ENCODE measurements at places on chromosomes 3 and 15. TPM values are rescaled to one million over a fixed set of nuclear protein-coding genes. Genes with fewer than 3 reads are reported as not detected.
A peak's percentile ranks its signal among the peaks of the same experiment; 100 is the strongest.

EBLN2 gene
- total RNA-seq, result 5.1 TPM

GRCh38 chr15:91168457-91168856 lies 68.4 kb downstream of the SV2B start:
- H3K27me3 ChIP-seq, result no peaks in the 10 kb centered on the region
- no peak overlapping the region for H3K4me3 ChIP-seq
- DNase-seq, result no peak

DNA sequence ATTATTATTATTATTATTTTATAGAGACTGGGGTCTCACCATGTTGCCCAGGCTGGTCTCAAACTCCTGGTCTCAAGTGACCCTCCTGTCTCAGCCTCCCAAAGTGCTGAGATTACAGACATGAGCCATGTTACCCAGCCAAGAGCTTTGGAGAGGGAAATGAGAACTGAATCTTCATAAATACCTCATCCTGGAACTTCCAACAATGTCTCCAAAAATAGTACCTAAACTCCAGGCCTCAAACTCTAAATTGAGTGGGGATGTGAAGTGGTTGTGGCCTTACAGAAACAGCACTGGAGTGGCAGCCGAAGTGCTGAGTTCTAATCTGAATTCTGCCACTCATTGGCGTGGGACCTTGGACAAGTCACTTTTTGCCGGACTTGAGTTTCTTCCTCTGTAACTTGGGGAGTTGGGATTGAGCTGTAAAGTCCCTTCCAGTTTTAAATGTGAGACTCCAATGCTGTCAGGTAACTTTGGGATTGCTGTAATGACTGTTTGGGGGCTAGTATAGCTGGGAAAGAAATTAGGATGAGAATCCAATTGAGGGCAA lies 10.0 kb upstream of the SRP14 start:
- H3K36me3 ChIP-seq, result no peaks in the 10 kb centered on the region
- H3K4me3 ChIP-seq, result no peak overlapping the region
- peaks cover 57% of the 10 kb centered on the region for H3K4me1 ChIP-seq
- peak overlapping the region; percentile 38 for H3K27ac ChIP-seq

- DNase-seq, result no peak
- no peaks in the 10 kb centered on the region for H3K36me3 ChIP-seq
- H3K27ac ChIP-seq, result no peak overlapping the region
These were observed 64.1 kb downstream of the CCR1 start for GRCh38 chr3:46143951-46144473.

RTP4 gene
- total RNA-seq, result not detected

DNA sequence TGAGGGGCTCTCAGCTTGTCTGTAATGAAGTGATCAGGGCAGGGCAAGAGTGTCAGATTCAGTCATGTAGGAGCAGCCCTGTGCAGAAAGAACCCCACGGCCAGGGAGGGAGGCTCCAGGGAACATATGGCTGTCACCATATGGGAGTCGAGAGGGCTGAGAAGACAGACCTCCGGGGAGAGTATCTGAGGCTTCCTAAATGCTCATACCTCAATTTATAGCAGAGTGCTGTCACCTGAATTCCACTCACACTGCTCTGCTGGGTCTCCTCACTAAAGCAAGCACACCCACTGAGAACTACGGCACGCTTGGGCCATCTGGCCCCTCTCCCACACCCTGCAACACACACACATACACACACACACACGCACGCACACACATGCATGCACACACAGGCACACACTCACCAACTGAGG lies 92.3 kb upstream of the TJP1 start:
- no peak overlapping the region for H3K4me3 ChIP-seq
- H3K27ac ChIP-seq, result no peak overlapping the region
- no peaks in the 10 kb centered on the region for H3K36me3 ChIP-seq
- no peak for DNase-seq
- H3K27me3 ChIP-seq, result no peaks in the 10 kb centered on the region
- peaks cover 39% of the 10 kb centered on the region for H3K4me1 ChIP-seq

DNA sequence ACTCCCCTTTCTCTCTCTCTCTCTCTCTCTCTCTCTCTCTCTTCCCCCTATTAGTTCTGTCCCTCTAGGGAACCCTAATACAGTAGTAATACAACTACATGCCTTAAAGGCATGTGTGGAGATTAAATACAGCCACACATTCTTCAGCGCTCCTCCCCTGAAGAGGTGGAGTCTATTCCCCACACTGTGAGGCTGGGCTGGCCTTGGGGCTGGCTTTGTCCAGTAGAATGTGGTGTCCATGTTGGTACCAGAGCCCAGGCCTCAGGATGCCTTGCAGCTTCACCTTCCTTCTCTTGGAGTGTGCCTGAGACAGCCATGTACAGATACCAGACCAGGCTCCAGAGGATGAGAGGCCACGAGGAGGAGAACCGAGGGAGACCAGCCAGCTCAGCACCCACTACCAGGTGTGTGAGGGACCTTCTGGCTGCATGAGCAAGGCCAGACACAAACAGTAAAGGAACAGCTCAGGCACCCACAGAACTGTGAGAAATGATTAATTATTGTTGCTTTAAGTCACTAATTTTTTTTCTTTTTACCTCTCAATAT lies 10.7 kb downstream of the SLC6A20 start:
- H3K4me3 ChIP-seq, result no peak overlapping the region
- DNase-seq, result peak; percentile 65
- no peaks in the 10 kb centered on the region for H3K4me1 ChIP-seq
- H3K27ac ChIP-seq, result no peak overlapping the region

TLR9 gene
- not detected for total RNA-seq

DNA sequence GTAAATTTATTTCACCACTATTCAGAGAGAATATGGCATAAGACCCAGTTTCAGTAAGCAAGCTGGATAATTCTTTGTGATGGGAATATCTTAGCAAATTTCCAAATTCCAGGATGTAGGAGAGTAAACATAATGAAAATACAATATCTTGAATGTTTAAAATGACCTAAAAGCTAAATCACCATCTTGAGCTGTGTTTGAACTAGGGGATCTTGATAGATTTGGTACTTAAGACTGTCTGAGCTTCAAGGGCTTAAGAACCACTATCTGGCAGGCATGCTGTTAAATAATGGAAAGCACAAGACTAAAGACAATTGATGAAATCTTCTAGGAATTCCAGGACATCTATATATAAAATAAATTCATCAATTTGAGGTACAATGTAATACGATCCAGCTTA lies 217.7 kb downstream of the ATP8B4 start:
- H3K4me1 ChIP-seq, result peaks cover 34% of the 10 kb centered on the region
- DNase-seq, result no peak
- no peak overlapping the region for H3K27ac ChIP-seq
- no peak overlapping the region for H3K4me3 ChIP-seq

DNAH1 gene
- 9.4 TPM for total RNA-seq

DNA sequence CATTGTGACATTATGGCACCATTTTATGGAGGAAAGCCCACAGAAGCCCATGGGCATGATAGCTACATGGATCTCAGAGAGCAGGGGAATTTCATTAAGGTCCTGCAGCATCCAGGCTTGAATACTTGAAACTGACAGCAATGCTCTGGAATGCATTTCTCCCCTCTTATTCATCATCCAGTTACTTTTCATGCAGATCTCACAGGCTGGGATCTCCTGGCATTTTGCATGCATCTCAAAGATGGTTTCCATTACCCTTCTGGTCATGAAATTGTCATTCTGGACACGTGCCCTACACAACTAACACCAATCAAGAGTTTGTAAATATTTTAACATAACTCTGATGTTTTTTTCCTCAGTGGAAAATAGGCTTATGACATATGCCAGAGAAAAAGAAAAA lies 32.4 kb downstream of the VGLL3 start:
- DNase-seq, result no peak
- peaks cover 55% of the 10 kb centered on the region for H3K36me3 ChIP-seq
- H3K27me3 ChIP-seq, result no peaks in the 10 kb centered on the region
- no peak overlapping the region for H3K4me3 ChIP-seq
